ENCODE measurements at places on chromosomes 12 and 14.

- DNase-seq, result no peak
Observed at GRCh38 chr12:115146453-115146852, 462.5 kb upstream of the TBX3 start.

GRCh38 chr12:34305176-34305575 is 282.9 kb downstream of the ALG10 start:
- no peak for DNase-seq

GRCh38 chr12:65266408-65266807 is 12.1 kb upstream of the MSRB3 start:
- DNase-seq, result no peak

- DNase-seq, result no peak
Observed at GRCh38 chr12:19998411-19998810, 369.9 kb upstream of the PDE3A start.

DNA sequence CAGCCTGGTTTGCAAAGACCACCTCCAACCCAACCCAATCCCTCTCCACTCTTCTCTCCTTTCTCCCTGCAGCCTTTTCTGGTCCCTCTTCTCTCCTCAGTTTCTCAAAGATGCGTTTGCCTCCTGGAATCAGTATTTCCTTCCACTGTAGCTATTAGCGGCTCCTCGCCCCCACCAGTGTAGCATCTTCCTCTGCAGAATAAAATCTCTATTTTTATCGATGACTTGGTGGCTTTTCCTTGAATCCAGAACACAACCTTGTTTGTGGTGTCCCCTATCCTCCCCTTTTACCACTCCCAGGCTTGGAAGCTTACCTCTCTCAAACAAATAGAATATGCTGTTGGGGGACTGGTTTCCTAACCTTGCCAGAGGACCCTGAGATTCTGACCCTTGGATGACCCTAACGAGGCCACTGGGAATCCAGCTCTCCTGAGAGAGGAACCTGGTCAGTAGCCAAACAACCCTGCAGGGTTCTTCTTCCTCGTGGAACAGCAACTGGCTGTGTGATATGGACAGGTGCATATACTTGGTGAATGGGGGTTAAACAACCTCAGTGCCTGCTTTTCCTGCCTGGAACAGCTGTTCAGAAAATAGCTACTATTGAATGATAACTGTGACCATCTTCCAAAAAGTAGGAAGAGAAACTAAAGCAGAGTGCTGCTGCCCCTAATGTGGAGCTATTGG is 4.4 kb downstream of the WNT1 start:
- DNase-seq, result no peak

- DNase-seq, result no peak
Observed at GRCh38 chr14:81122326-81122725, 98.4 kb downstream of the GTF2A1 start.

GRCh38 chr12:50665609-50666008 is 98.3 kb upstream of the ATF1 start:
- DNase-seq, result no peak

GRCh38 chr12:80590085-80590484 is 117.3 kb upstream of the MYF6 start:
- no peak for DNase-seq

DNA sequence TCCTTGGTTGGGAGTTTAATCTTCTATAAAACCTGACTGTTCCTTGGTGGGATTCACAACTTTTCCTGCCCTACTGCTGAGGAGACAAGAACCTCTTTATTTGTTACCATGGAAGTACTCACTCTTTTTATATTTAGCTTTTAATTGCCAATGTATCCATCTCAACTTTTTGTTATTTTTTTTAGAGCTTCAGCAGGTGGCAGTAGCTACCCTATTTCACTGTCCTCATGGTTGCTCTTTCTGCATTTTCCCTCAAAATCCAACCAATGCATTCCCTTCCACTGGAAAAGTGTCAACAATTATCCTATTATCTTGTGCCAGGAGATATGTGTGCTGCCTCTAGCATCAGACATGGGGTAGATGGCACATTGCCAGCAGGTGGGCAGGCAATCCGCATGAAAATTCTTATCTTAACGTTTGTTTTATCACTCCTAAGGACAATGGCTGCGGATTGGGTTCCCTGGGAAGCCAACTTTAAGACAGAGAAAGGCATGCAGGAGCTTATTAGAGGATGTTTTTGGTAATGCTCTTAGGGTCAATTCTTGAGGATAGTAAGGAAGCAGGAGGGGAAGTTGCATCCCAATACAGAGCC is 406.4 kb downstream of the SNAPC1 start:
- no peak for DNase-seq

DNA sequence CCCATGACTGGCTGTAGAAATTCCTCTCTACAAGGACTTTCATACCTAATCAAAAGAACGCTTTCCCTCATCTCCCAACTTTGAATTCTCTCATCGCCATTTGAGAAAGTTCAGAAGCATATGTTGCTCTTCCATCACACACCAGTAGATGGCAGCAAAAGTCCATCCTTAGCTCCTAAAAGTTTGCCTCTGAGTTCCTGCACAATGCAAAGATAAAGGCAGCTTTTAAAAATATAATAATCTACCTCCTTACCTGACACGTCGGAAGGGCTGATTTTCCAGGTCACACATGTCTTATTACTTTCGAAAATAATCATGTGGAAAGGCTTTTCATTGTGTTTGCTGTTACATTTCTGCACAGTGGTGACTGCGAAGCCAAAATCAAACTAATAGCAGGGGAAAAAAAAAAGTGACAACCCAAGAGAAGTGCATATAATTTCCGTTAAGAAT is 456.7 kb upstream of the SEL1L start:
- peak; percentile 26 for DNase-seq

All from CD4-positive, alpha-beta T cell treated with Interleukin-6 for 4 hours (primary cell).